ENCODE measurements at places on chromosomes 7 and 10.

GRCh38 chr7:84837405-84837804 is 349.5 kb downstream of the SEMA3D start:
- peak; percentile 90 for DNase-seq

- no peak for DNase-seq
These were observed 19.9 kb downstream of the BTBD16 start for GRCh38 chr10:122290833-122291532.

DNA sequence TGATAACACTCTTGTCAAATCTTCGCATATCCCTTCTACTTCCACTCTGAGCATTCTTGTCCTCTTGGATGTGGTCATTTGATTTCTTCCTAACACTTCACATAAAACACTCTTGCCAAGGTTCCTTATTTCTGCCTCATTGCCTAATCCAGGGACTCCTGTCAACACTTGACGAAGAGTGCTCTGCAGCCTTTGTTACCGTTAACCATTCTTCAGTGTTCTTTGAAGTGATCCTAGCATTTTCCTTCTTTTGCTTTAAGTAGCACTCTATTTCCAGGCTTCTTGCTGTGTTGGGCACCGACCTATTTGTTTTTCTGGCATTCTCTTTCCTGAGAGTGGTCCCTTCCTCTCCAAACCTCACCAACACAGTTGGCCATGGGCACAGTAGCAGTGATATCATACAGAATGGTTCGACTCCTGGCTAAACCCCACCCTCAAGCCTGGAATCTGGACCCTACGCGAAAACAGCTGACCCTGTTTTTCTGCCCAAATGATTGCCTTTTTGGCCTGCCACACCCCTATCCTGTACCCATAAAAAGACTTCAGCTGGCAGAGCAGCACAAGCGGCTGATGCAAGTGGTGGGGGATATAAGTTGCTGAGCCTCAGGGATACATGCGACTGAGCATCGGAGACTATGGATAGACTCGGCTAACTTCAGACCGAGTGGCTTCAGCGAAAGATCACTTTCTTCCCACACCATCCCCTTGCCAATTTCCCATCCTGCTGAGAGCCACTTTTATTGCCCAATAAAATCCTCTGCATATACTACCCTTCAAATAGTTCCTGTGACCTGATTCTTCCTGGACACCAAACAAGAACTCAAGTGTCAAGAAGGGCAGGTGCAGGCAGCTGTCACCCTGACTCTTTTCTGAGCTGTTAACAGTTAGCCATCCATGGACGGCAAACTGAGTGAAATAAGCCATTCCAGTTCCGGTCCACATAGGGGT is 820.6 kb downstream of the CCSER2 start:
- no peak for DNase-seq

DNA sequence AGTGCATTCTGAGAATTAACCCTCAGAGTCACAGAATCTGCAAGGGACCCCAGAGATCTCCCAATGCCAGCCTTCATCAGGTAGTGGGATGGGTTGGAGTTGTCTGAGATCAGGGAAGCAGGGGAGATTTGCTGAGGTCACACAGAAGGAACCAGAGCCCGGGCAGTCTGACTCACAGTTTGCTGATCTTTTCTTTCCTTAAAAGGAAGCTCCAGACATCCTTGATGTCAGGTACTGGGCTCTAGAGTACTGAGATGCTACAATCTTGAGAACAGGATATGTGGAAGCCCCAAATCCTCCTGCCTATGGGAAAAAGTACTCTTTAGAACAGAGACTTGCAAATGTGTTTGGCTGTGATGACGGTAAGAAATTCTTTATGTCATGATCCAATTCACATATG is 706 bp downstream of the TBATA start:
- DNase-seq, result no peak

DNA sequence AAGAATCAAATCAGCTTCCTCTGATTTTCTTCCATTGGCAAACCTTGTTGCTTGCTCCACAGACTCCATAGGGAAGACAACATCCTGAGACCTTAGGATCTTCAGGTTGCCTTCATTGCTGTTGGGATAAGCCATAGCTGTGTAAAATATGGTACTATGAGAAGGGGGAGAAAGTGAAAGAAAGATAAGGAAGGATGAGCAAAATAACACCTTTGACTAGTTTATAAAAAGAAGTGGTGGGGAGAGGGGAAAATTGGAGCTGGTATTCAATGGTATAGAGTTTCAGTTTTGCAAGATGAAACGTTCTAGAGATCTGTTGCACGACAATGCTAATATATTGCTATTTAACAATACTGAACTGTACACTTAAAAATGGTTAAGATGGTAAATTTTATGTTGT is 180.4 kb upstream of the PHYHIPL start:
- no peak for DNase-seq

- DNase-seq, result no peak
These were observed 1634.5 kb upstream of the LRRTM3 start for GRCh38 chr10:65291286-65291685.

DNA sequence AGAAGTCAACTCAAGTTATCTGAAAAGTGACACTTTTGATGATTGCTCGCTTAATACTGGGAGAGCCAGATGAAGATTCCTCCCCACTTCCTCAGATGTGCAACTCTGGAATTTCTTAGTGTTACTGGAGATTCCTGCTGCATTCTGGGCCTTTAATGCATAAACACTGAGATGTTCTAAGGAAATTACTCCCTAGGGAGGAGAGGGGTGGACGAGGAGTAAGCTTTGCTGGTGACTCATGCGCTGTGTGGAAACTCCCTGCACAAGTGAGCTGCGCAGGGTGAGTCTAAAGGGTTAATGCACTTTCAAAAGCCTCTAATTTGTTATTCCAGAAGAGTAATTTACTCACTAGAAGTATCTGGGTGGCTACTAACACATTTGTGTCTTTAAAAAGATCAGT is 46.3 kb downstream of the EGFR start:
- DNase-seq, result peak; percentile 99

- no peak for DNase-seq
These were observed 63.0 kb downstream of the VAX1 start for GRCh38 chr10:117075064-117075463.

GRCh38 chr7:112104120-112104519 is 102.1 kb downstream of the DOCK4 start:
- DNase-seq, result no peak

GRCh38 chr10:63265683-63266235 is 132.6 kb downstream of the NRBF2 start:
- no peak for DNase-seq

DNA sequence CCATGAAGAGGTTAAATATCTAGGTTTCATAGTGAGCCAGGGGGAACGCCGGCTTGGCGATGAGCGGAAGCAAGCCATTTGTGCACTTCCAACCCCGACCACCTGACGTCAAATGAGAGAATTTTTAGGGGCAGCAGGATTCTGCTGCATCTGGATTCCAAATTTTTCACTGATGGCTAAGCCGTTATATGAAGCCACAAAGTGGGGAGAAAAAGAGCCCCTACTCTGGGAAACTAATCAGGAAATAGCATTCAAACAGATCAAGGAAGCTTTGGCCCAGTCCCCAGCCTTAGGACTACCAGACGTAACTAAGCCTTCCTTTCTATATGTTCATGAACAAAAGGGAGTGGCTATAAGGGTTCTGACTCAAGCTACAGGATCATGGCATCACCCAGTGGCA is 12.9 kb upstream of the ADCK2 start:
- peak; percentile 59 for DNase-seq

GRCh38 chr10:100899171-100899570 is 13.6 kb upstream of the SLF2 start:
- no peak for DNase-seq
